ENCODE measurements at places on chromosomes 7 and 10.
A peak's percentile ranks its signal among the peaks of the same experiment; 100 is the strongest.

- no peak for DNase-seq
These were observed 112.0 kb upstream of the AGK start for GRCh38 chr7:141439164-141439563.

GRCh38 chr7:12827219-12827821 lies 139.9 kb downstream of the ARL4A start:
- DNase-seq: no peak

DNA sequence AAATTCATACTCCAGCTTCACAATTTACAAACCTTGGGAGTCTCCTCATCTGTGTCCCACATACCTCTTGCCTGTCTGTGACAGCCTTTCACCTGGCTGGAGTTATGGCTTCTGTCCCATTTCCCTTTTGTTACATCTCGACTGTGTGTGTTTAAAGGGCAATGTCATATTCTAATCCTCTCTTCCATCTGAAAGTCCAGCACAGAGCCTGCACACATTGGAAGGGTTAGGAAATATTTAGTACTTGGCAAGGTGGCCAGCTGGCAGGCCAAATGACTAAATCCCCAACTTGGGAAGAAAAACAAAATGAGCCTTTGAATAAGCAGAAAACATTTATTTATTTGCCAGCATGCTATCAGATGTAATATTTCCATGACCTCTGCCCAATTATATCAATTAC lies 120.1 kb upstream of the STK17A start:
- no peak for DNase-seq

DNA sequence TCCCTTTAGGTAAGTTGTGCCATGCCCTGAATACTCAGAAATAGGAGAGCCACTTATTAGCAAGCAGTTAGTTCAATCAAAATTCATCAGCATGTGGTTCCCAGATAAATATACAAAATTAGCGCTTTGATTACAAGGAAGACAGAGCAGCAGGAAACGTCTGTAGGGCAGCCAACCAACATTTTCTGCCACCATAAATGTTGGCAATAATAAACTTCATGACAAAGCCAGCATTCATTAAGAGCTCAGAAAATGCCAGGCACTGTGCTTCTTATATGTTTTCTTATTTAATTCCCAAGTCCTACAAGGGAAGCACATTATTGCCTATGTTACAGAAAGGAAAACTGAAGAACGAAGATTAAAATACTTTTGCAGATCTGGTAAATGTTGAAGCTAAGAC lies 22.0 kb upstream of the ABCB5 start:
- no peak for DNase-seq

DNA sequence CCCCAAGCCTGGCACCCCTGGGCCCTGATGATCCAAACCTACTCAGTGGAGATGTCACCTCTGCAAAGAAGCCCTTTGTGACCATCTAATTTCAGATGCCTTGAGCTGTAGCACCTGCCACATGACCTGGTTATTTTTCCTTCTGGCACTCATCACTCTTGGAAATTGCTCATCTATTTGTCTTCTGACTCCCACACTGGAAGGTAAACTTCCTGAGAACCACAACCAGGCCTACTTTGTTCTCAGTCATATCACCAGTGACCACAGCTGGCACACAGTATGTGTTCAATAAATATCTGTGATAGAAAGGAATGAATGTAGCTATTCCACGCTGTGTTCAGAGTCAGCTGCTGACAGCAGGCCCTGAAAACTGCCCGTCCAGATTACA lies 97.1 kb downstream of the SH3PXD2A start:
- no peak for DNase-seq

GRCh38 chr10:132360766-132361447 lies 28.9 kb downstream of the LRRC27 start:
- no peak for DNase-seq

DNA sequence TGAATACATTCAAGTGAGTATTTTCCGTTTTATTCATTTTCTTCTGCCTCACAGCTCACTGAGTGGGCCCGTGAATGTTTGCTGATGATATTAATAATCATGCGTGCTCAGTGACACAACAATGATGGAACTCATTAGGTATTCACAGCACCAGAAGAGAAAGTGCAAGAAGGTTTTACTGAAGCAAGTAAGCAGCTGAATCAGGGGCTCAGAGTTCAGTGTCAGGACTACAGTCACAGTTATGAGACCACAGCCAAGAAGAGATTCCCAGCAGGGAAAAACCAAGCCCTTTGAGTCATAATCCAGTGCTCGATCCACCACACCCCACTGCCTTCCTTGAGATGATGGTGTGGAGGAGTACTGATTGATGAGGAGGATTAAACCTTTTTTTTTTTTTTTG lies 247.4 kb downstream of the KIAA1217 start:
- DNase-seq: no peak

DNA sequence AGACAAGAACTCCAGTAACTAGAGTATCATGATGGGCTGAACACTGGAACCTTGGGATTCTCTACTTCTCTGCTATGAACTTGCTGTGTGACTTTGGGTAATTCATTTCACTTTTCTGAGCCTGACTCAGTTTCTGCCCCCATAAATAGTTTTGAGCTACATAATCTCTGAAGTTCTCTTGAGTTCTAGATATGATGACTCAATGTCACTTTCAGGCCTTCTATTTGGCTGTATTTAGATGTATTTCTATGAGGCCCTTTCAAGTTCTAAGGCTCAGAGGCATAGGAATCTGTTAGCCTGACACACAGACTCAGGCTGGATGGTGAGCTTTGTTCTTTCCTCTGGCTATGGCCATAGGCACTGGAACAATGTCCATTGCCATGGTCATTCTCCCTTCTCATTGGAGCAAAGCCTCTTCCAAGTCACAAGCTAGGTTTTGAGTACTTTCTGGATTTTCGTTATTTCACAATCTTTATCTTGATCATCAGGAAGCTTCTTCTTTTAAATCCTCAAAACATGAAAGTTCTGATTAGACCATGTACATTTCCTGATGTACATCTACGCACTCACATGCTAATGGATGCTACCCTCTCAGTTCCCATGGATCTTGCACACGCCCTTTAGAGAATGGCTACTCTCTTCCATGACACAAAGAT lies 101.6 kb downstream of the TES start:
- DNase-seq: no peak

GRCh38 chr10:98361131-98362025 lies 53.6 kb downstream of the PYROXD2 start:
- peak; percentile 92 for DNase-seq

DNA sequence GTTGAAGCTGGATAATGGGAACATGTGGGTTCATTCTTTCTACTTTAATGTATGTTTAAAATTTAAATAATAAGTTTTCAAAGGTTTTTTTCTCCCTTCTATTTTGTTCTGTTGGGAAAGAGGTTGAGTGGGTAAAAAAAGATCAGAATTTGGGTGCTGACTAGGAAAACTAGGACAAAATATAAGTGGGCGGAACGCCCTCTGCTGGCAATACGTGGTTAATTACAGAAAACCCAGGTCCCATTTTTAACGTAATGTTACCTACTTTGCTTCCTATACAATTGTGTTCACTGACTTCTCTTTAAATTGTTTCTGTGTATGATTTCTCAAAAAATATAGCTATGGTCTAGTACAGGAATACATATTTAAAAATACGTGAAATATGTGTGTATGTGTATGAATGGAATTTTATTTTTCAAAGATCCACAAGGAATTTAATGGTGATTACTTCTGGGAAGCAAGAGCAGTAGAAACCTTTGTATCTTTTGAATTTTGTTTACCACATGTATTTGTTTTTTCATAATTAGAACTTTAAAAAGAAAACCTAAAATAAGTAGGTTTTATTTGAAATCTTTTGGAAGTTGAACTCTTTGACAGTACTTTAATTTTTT lies 8.7 kb downstream of the ECD start:
- DNase-seq: no peak

DNA sequence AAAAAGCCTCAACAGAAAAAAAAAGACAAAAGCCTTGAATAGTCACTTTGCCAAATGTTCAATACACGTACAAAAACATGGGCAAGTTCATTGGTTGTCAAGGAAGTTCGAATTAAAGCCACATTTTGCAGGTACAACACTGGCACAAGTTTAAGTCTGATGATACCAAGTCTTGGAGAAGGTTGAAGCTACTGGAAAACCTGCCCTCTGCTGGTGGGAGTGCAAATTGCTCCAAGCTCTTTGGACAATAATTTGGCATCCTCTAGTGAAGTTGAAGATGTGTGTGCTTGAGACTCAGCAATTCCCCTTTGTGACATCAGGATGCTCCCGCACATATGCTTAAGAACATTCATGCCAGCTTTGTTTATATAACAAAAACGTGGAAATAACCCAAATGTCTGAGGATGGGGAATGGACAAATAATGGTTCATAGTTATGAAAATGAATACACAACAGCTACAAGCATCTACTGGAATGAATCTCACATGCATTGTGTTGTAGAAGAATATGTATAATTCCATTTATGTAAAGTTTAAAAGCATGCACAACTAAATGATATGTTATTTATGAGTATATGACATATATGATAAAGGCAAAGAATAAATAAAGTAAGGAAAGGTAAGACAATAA lies 120.0 kb upstream of the PLPP4 start:
- DNase-seq: no peak

- DNase-seq: no peak
These were observed 54.5 kb downstream of the INSIG1 start for GRCh38 chr7:155352076-155352752.

- no peak for DNase-seq
These were observed 106.6 kb downstream of the PRKCQ start for GRCh38 chr10:6473430-6473829.

- no peak for DNase-seq
These were observed 136.8 kb downstream of the C10orf105 start for GRCh38 chr10:71582506-71583475.

GRCh38 chr7:10483671-10484070 lies 490.0 kb upstream of the PHF14 start:
- no peak for DNase-seq

DNA sequence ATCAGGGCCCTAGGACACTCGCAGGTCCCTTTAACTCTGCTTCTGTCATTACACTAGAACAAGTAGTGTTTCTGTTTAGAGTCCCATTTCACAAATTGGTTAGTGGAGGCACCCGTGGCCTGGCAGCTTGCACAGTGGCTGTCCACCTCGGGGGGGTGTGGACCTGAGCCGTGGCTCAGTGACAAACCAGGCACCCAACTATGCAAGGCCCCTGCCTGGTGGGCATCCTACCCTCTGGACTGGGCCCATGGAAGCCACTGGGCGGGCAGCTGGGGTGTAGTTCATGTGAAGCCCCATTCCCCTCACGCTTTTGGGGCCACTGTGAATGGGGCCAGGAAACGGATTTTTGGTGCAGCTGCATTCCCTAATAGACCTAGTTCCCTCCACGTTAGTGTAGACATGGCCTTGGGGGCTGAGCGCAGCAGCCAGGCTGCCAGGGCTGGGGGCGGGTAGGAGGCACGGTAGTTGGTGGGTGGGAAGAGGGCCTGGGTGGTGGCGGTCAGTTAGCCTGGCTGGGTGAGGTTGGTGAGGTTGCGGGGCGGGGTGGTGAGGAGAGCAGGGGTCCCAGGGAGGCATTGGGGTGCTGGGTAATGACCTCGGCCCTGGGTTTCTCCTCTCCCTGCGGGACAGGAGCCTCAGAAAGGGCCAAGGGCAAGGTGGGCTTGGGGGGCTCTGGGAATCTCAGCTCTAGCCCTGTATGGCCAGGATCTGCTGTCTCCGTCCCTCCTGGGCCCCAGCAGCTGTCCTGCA lies 18.7 kb downstream of the ZNF316 start:
- no peak for DNase-seq

GRCh38 chr10:7892146-7892545 lies 73.8 kb downstream of the TAF3 start:
- DNase-seq: no peak

GRCh38 chr7:27167916-27168264 lies 2.6 kb upstream of the HOXA9 start:
- DNase-seq: no peak

- no peak for DNase-seq
These were observed 118.5 kb downstream of the RAB11FIP2 start for GRCh38 chr10:117928281-117928680.

- DNase-seq: no peak
These were observed 11.6 kb downstream of the CDNF start for GRCh38 chr10:14826076-14826829.
